ENCODE measurements at places on chromosomes 1 and 21.

DNA sequence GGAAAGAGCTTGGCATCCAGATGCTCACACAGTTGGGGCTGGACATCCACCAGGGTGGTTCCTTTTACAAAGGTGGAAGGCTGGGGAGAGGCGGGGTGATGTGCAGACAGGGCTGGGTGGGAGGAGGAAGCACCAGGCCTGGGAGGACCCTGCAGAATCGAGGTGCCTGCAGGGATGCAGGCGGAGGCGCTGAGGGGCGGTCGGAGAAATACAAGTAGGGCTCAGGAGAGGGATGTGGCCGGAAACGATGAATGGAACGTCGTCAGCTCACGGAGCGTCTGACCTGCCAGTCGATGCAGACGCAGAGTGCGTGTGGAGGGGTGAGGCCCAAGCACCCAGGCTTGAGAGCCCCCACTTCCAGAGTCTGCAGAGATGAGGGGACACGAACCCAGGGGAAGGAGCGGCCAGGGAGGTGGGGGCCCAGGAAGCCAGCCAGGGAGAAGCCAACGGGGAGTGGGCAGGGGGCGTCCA lies 63.4 kb downstream of the TRIM11 start:
- DNase-seq, result no peak

- DNase-seq, result no peak
These were observed 10.4 kb upstream of the TLR5 start for GRCh38 chr1:223153177-223154119.

- no peak for DNase-seq
These were observed 8.8 kb upstream of the COG2 start for GRCh38 chr1:230633469-230633868.

GRCh38 chr1:177209357-177209756 lies 38.6 kb downstream of the BRINP2 start:
- DNase-seq, result no peak

GRCh38 chr1:77511440-77511840 lies 171.0 kb downstream of the ZZZ3 start:
- no peak for DNase-seq

DNA sequence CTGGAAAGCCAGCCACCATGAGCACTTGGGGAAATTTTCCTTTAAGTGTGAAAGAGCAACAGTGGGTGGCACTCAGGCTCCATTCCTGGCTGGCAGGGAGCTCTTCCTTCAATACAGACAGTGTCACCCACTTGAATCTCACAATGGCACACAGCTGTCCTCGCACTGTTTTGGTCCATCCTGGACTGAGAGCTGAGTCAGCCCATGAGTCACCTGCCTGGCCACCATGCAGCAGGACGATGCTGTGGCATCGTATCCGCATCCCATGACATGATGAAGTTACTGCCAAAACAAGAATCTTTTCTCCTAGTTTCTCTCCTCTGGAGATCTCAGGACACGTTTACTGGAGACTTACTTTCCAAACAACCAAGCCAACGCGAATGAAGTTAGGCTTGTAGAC lies 6.0 kb downstream of the TMPRSS2 start:
- DNase-seq, result no peak

- no peak for DNase-seq
These were observed 27.7 kb upstream of the PTGFRN start for GRCh38 chr1:116881879-116882520.

GRCh38 chr21:35357041-35357780 lies 308.1 kb upstream of the RUNX1 start:
- no peak for DNase-seq

DNA sequence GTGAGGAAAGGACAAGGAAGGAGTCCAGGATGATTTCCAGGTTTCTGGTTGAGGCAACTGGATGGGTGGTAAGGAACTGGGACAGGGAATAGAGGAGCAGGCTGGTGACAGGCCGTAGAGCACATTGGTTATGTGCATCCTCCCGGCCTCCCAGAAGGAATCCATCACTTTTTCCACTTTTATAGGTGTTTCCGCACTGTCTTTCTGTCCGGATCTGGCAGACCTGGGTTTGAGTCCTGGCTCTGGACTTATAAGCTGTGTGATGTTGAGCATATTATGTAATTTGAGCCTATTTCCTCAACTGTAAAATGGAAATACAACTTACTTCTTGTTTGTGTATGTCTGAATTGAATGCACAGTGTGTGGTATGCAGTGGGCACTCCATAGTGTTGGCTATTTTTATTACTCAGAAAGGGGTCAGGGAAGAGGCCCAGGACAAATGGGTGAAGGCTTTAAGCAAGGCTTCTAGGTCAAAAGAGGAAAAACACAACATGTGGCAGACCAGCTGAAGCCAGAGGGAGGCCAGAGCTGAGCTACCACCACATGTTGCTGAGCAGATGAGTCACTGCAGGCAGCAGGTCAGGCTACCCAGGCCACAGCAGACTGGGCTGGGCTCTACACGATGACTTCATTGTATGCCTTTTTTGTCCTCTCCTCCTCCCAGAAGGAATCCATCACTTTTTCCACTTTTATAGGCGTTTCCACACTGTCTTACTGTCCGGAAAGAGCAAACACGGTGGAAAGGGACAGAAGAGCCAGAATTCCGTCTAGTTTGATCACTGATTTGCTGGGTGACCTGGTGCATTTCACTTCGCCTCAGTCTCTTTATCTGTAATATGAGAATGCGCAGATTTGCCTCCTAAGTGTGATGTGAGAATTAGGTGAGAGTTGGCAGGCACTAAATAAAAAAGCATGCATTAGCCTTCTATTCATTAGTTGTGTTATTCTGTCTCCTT lies 791 bp upstream of the MAST2 start:
- DNase-seq, result no peak

- no peak for DNase-seq
These were observed 17.1 kb upstream of the SLC44A3 start for GRCh38 chr1:94803106-94803505.

GRCh38 chr1:173152598-173152997 lies 54.5 kb downstream of the TNFSF4 start:
- no peak for DNase-seq

Data from NCI-H1436 (cell line).